Cardiac muscle cell (in vitro differentiated cells and primary cell): ENCODE measurements at places on chromosomes 13 and 19. TPM values are rescaled to one million over a fixed set of nuclear protein-coding genes. Genes with fewer than 3 reads are reported as not detected.

DNA sequence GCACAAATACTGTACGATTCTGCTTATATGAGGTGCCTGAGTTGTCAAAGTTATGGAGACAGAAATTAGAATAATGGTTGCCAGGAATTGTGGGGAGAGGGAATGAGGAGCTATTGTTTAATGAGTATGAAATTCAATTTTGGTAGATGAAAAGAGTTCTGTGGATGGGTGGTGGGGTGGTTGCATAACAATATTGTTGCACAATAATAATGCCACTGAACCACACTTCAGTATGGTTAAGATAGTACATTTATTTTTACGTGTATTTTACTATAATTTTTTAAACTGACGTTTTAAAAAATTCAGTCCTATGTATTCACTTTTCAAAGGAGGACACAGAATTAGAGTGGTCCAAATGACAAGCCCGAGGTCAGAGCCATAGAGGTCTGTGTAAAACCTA, 1.8 kb upstream of the OXGR1 start:
- no peak for DNase-seq

- DNase-seq: no peak
Observed at GRCh38 chr13:77620138-77620537, 77.3 kb upstream of the SLAIN1 start.

- DNase-seq: no peak
Observed at GRCh38 chr13:51444922-51445321, 7.9 kb downstream of the INTS6 start.

DNA sequence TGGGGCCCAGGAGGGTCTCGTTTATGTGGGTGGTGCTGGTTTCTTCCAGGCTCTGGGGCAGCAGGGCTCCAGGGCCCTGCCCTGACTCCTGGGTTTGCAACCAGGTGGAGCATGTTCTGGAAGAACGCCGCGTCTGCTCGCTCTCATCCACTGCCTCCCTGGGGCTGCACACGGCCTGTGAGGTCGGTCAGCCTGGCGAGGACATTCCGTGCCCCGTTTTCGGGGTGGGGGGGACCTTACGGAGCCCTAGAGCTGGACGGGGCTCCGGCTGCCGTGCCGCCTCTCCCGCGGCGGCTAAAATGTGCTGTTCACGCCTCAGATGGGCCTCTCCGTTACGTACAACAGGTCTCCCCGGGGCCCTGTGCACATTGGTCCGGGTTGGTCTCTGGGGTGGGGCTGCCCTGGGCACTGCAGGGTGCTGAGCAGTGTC, 3.3 kb downstream of the GNA11 start:
- no peak for DNase-seq

GRCh38 chr13:113348591-113348990, 15.3 kb downstream of the GRTP1 start:
- DNase-seq: no peak

The CPB2 gene
- total RNA-seq: not detected in 2 replicates

GRCh38 chr13:101401196-101401595, 15.1 kb downstream of the NALCN start:
- DNase-seq: no peak

- DNase-seq: peak; percentile 30
Observed at GRCh38 chr13:66345971-66346370, 884.2 kb downstream of the PCDH9 start.

DNA sequence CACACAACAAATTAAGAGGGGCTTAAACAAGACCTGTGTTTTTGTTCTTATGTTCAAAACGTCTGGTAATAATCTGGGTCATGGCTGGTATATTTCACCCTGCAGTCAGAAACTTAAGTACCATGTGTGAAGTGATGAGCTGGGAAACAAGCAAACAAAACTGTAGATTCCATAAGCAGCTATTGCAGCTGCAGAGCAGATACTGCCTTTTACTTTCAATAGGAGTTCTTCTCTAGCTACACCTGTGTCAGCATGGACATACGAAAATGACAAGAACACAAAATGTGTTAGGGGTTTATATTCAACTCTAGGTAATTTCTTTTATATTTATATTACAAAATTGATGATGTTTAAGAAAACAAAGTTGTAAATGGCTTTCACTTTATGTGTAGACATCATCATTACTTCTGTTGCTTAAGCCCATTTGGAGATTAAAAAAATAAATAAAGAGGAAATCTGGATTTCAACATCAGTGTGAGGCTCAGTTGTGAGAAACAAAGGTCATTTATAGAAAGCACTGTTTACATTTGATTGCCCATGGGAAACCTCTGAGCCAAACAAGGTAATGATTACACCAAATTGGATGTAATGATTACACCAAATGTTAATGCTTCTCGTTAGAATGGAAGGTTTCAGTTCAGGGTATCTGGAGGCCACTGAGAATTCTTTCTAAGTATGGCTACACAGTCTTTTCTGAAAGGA, 451.0 kb upstream of the SLC10A2 start:
- DNase-seq: peak; percentile 26

The NLRP4 gene
- not detected in 2 replicates for total RNA-seq

- DNase-seq: peak; percentile 43
Observed at GRCh38 chr19:3224346-3225168, at the start of gene CELF5. CELF5 (plus strand) TSS chr19:3224661; CDS start chr19:3224740, 79 bp downstream.

DNA sequence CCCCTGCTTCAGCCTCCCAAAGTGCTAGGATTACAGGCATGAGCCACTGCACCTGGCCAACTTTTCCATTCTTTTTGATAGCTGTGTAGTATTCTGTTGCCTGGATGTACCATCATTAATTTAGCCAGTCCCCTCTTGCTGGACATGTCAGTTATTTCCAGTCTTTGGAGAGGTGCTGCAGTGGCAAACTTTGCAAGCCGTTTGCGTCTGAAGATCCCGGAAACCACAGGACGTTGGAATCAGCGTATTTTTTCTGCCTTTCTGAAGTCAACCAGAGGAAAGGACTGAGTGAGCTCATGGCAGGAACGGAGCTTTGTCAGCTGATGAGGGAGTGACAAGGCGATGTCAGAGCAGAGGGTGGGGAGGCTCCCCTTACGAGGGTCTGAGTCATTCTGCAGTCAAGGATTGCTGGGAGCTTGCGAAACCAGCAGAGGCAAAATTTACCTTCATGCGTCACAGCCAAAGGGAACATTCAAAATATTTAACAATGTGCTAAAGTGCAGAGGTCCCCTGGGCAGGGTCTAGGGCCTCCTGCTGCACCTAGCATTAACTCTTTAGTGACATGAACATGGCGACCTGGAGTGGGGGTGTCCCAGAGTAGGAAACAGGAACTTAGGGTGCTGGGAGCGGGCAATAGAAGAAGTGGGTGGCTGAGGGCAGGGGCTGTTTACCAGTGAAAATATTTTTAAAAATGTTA, 5.6 kb downstream of the C5AR1 start:
- DNase-seq: peak; percentile 94

DNA sequence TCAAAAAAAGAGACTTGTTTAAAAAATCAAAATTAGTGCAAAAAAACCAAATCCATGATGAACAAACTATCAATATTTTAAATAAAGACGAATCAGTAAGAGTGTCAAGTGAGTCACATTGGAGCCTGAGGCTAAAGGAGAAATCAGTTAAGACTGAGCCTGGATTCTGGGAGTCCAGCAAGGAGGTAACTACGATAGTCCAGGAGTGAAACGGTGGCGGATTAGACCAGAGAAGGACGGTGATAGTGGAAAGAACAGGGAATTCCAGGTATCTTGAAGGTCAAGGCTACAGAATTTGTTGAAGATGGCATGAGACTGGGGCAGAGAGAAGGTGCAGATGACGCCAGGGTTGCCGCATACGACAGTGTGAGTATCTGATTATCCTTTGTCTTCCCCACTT, 7.0 kb upstream of the NPAS1 start:
- DNase-seq: no peak

The SLAIN1 gene
- total RNA-seq: 20.0 and 21.2 TPM in 2 replicates

DNA sequence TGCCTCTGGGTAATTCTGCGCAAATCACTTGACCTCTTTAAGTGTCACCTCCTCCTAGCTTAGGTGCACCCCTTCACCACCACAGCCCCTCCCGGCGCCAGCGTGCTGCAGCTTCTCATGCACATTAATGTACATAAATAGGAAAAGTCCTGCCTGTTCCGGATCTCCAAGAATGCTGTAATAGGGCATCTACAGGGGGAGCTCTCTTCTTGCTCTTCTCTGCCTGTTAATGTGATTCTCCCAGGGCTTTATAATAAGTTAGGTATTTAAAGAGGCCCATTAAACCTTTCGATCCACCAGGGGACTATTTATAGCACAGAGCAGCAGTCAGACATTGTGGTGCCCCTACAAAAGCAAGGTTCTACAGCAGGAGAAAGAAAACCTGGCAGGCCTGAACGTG, 35.3 kb downstream of the SOX1 start:
- DNase-seq: no peak

GRCh38 chr19:57239982-57240310, 486 bp upstream of the ZNF805 start:
- DNase-seq: no peak

- no peak for DNase-seq
Observed at GRCh38 chr19:18282021-18282787, 782 bp upstream of the JUND start.

DNA sequence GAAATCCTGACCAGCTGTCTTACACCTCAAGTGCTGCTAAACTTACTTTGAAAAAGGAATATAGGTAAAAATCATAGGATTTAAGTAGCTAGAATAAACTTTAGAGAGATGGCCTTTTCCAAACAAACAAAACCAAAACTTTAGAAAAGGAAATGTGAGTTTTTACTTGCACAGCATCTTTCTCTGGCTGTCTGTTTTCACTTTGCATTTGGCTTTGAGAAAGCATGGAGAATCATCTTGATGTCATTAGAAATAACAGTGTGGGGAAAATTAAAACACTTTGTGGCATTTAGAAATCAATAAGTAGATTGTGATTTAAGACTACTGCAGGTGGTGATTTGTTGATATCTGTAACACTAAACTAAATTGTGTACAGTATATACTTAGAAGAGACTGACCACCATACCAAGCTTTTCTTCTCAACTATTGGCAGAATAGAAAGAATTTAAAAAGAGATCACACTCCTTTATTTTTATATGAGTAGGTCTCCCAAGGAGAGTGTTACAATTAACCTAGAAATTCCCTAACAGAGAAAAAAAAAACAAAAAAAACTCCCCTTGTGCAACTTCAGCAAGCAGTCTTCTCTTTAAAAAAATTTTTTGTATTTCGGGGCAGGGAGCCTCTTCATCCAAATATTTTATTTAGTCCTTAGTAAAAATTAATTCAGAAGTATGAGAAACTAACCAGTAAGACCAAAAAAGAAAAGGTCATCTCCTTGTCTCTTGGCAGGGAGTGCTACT, 6.1 kb downstream of the WDFY2 start:
- no peak for DNase-seq

- DNase-seq: peak; percentile 84
Observed at GRCh38 chr19:17235300-17235970, 9.4 kb downstream of the OCEL1 start.

The SPINT2 gene
- total RNA-seq: 420 and 443 TPM in 2 replicates

DNA sequence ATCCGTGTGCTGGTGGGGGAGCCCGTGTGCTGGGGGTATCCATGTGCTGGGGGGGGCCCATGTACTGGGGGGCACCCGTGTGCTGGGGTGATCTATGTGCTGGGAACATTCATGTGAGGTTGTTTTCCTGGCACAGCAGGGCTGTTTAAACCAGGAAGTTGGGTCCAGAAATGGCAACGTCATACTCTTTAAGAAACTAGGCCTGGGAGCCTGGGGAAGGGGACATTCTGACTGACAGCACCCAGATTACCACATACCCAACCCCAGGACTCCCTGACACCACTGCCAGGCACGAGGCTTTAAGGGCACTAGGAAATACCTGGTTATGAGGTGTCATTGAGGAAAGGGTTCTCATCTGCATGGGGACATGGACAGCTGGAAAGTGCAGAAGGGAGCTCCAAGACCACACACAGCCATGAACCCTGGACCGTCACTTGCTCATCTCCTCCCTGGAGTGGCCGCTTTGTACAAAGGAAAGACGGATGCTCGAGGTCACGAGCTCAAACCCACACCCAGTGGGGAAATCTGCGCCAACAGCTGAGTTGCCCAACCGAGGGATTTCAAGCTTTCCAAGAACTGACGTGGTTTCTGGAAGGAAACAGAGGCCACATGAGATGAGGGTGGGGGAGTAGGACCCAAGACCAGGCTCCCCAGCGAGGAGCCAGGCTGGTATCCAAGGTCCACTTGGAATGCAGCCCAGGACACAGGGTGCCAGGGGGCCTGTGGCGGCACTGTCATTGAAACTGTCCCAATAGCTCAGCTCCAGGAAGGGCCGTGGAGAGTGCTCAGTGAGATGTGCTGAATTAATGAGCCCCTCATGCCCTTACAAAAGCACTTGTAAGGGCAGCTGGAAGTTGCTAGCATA, 40.9 kb downstream of the RAB20 start:
- no peak for DNase-seq

DNA sequence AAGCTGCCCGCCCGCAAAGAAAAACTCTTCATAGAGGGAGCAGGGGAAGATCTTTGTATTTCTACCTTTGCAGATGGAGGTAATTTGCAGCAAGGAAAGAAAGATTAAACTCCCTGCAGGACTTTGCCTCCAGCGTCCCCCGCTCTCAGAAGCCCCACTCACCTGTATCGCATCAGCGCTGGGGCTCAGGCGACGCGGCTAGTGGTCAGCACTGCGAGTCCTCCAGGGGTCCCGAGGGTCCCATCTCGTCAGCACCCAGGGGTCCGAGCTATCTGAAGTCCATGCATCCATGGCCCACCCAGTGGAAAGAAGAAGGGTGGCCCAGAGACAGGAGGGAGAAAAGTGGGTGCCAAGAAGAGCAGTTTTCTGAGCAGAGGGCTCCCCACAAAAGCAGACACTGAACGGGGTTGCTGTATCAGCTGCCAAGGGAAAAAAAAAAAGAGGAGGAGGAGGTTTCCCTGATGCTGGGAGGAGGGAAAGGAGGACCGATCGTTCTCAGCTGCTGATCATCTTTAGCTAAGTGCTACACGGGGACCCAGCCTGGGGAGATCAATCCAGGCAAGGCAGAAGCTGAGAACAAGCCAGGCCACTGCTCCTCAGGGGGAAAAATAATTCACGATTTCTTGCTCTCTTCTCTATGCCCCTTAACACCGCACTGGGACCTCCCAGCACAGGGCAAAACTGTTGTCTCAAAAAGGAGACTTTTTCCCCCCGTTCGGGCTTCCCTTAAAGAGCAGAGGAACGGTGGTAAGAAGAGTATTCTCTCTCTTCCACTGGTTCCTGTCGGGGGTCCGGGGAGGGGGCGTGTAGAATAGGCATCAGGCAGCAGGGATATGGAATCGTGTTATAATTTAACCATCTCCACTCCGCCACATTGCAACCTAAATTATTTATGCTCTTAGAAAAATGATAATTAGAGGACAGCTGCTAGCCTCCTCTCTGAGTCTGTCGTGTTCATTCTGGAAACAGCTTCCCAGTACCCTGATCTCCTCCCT, 117.7 kb upstream of the CACNA1A start:
- no peak for DNase-seq

- DNase-seq: no peak
Observed at GRCh38 chr19:19410553-19411550, 5.4 kb downstream of the GATAD2A start.

The ZNF569 gene
- 5.7 and 7.7 TPM in 2 replicates for total RNA-seq

- no peak for DNase-seq
Observed at GRCh38 chr19:33686687-33687480, 65.1 kb downstream of the CHST8 start.
